Activated CD8-positive, alpha-beta memory T cell treated with anti-CD3 and anti-CD28 coated beads, Interleukin-2, amount 50 U/mL, for 4 hours (primary cell): ENCODE measurements at places on chromosomes 12 and 14.

DNA sequence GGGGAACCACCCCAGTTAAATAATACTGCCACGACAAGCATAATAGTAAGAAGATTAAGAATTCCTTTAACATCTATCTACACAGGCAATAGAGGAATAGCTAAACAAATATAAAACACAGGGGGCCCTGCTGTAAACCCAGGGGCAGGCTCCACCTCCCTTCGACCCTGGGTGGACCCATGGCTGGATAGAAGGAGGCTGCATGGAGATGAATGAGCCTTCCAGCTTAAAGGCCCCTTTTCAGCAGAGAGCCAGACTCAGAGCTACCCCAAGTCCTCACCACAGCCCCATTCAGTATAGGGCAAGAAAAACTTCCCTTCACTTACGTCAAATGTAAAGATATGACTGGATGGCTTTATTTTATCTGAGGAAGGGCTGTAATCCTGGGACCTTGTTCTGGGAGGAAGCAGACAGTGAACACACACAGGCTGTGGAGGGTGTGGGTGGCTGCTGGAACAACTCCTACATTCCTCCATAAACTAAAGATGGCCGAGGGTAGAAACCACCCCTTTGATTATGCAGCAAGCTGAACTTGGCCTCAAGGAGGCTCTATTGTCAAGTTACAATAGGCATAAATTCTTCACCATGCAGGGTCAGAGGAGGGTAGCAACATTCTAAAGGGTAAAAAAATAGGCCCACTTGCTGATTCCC lies 30.4 kb downstream of the NUAK1 start:
- DNase-seq: no peak

GRCh38 chr12:4486980-4487379 lies 41.4 kb upstream of the FGF6 start:
- no peak for DNase-seq

DNA sequence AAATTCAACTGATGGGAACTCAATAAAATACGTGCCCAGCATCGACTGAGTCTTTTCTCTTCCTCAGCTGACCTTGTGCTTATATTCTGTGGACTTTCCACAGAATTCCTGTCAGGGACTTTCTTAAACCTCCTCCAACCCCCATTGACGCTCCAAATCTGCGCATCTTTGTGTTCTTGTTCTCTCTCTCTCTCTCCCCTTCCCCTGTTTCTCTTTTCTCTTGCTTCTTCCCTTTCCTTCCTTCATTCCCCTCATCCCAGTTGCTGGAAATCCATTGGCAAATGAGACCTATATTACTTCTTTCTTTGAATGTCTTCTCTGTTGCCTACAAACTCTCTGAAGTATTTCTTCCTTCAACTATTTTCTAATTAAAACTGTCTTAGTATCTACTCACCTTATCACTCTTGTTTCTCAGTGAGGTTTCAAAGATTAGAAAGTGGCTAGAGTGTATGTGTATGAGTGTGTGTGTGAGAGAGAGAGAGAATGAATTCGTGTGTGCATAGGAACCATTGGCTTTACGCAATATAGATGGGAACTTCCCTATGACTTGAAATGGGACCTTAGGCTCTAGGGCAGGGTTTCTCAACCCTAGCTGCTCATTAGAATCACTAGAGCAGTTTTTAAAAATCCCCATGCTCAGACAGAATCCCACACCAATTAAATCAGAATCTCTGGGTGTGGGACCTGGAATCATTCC lies 41.8 kb upstream of the DHRS7 start:
- DNase-seq: no peak

DNA sequence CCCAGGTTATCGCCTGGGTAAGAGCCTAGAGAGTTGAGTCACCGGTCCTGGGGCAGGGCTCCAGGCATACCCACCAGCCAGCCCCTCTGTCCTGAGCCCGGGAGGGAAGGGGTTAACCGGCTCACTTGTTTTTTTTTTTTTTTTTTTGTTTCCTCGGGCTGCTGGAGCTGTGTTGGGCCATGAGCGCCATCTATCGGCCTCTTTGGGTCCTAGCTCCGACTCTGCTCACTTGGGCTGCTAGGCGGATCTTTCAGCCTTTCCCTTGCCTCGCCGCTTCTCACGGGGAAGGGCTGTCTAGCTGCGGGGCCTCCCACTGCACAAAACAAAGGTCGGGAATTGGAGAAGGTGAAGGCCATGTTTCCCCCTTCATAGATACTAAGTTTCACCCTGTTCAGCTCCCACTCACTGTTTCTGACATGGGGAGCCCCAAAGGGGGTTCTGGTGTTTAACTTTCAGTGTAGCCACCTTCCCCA lies 2.8 kb upstream of the SMUG1 start:
- DNase-seq: peak; percentile 76

GRCh38 chr14:54570047-54570446 lies 3.1 kb downstream of the SAMD4A start:
- no peak for DNase-seq

GRCh38 chr12:16002880-16003279 lies 91.7 kb downstream of the DERA start:
- DNase-seq: no peak

GRCh38 chr12:125467363-125467762 lies 402.1 kb downstream of the AACS start:
- no peak for DNase-seq

- no peak for DNase-seq
Measured at GRCh38 chr12:45122768-45123380, 72.0 kb upstream of the DBX2 start.

GRCh38 chr14:102117852-102118251 lies 21.8 kb upstream of the WDR20 start:
- no peak for DNase-seq

DNA sequence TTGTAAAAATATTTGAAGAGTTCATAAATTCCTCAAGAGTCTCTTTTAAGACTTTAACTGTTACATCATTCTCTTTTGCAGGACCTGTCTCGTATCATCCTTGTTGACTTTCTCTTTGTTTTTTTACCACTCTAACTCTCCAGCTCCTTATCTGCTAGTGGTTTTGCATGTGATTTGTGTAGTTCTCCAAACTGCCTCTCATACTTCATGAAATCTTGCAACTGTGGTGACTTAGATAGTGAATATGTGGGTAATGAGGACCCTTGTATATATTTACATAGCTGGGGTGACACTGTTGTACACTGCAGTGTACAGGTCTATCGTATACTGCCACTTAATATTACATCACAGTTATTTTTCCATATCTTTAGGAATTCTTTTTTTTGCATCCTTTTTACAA lies 40.2 kb upstream of the EMP1 start:
- no peak for DNase-seq

DNA sequence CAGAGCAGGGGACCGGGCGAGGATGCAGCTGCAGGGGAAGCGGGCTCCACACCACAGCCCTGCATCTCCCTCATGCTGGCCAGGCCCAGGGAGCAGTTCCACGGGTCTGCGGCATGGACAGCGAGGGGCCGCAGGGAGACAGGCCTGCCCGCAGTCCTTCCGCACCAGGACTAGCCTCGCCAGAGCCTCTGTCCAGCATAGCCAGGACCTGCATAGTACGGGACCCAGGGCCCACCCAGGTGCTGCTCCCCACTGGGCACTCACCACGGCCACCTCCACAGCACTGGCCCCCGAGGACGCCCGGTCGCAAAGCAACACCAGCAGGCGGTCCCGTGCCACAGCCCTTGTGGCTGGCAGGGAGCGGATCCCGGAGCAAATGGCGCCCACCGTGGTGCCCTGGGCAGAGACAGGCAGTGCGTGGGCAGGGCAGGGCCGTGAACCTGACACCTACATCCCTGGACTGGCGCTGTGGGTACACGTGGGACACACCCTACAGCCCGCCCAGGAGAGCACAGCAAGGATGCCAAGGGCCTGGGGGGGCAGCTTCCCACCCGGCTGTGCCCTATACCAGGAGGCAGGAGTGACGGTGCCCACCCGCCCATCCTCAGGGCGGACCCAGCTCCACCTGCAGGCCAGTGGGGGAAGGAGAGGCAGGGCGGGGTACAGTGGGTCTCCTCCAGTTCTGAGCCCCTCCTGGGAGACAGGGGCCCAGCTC lies 23.8 kb downstream of the JAG2 start:
- DNase-seq: no peak

GRCh38 chr12:25194722-25195055 lies 271 bp downstream of the DNAI7 start:
- DNase-seq: no peak

- DNase-seq: no peak
Measured at GRCh38 chr12:53561590-53561953, 54.3 kb upstream of the NPFF start.

DNA sequence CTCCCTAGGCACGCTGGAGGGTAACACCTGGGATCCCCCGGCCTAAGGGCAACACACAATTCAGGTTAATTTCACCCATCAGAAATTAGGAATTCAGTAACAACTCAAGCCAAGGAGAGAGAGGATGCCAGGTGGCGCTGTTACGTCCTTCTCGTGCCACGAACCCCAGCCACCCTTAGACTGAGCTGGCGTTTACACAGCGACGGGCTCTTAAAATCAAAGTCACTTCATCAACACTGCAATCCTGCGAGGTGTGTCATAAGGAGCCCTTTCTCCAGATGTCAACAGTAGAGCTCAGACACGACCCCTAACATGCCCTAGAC lies 110.6 kb upstream of the TMEM132D start:
- DNase-seq: no peak

DNA sequence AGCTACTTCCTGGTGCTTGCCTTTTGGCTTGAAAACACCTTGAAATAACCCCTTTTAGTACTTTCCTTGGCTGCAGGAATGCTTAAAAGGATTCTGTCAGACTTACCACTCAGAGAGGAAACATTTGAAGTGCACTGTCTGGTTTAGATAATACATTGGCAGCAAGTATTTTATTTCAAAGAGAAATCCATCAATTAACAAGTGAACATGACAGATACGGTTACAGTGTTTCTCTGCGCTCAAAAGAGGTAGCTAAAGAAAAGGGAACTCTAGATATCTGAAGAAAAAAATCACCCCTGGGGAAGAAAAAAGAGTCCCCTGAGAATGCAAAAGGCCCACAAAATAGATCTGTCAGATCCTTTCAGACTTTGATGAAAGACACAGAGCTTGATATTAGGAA lies 421.9 kb downstream of the LRFN5 start:
- no peak for DNase-seq

GRCh38 chr12:82800185-82800584 lies 113.5 kb downstream of the TMTC2 start:
- DNase-seq: no peak

DNA sequence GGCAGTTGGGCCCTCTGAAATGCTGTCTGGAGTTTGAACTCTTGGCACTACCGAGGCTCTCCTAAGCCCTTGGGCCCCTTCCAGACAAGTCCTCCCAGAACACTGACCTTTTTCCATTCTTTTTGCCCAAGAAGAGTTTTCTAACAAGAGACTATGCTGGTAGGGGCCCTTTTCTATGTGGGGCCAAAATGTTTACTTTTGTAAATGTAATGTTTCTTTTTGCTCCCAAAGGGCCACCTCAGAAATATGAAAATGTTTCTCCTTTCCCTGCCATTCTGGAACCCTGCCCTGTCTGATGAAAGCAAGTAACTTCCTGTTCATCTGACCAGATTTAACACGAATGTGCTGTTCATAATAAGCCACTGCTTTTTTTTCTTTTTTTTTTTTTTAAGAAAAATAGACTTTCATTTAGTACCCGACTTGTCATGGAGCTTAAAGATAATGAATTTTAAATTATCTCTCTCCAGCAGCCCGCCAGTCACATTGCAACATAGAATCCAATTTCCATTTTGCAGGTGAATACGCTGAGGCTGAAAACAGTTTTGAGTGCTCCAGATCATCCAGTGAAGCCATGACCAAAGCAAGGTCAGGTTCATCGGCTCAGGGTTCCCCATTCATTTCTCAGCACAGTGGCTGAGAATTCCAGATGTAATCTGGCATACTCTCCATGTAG lies 169.9 kb downstream of the DPF3 start:
- no peak for DNase-seq

DNA sequence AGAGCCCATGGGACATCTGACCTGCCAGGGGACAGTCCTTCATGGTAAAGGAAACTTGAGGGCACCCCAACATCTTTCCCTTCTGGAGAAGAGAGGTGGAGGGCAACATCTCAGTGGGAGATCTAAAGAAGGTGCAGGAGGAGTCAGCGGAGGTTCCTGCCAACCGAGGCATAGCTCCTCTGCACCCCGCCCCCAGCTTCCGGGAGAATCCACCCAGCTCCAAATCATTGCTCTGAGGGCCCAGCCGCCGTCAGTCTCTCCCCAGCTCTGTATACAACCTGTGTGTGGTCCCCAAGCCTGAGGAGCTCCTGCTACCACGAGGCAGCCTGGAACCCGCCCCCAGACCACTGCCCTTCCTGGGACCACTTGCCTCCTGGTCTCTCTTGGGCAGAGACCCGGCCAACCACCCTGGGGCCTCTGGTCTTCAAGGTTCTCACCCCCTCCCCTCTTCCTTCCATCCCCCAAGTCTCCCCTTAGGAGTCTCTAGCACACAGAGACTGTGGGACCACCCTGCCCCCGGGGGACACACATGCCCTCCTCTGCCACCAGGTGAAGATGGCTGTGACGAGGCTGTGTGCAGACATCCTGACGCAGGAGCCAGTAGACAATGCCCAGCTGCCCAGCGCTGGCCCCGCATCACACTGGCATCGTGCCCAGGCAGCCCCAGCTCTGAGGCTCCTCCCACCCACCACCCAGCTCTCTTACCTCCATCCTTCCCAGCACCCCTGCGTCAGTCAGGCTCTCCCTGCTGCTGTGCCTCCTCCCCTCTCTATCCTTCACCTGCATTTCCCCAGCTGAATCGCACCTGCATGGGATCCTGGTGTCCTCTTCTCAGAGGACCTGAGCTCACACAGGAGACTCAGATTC lies 13.0 kb upstream of the NUDT14 start:
- no peak for DNase-seq

GRCh38 chr14:29425705-29426482 lies 501.8 kb downstream of the PRKD1 start:
- DNase-seq: no peak

GRCh38 chr14:100679707-100680438 lies 46.8 kb upstream of the DLK1 start:
- DNase-seq: no peak

- no peak for DNase-seq
Measured at GRCh38 chr12:22625762-22626294, 857 bp downstream of the ETNK1 start.

DNA sequence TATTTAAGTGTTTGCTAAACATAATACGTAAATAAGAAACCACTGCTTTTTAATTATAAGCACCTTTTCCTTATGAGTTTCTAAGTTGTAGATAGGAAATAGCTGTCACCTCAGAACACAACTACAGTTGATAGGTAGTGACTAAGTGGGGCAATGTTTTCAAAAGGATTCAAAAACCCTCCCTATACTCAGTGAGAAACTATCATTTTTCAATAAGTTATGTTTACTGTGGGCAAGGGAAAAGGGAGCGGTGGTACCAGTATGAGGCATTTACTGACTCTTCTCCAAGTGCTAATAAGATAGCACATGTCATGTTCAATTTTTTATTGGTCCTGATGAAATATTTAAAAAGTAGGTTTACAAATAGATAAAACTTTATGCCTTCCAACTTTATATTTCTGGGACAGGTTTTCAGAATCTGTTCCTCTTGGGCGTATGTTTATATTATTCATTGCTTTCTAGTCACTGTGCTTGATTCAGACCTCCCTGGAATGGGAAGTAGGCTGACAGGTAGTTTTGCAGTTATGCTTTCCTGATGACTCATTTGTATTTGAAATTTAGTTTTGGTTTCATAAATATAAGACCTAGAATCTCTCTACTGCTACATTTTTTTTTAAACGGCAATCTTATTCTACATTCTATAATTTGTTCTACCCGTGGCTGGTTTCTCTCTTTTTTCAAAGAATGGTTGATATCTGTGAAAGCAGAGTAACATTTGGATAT lies 153.1 kb downstream of the TMEM117 start:
- no peak for DNase-seq
